ENCODE measurements at places on chromosomes 13 and 19.

DNA sequence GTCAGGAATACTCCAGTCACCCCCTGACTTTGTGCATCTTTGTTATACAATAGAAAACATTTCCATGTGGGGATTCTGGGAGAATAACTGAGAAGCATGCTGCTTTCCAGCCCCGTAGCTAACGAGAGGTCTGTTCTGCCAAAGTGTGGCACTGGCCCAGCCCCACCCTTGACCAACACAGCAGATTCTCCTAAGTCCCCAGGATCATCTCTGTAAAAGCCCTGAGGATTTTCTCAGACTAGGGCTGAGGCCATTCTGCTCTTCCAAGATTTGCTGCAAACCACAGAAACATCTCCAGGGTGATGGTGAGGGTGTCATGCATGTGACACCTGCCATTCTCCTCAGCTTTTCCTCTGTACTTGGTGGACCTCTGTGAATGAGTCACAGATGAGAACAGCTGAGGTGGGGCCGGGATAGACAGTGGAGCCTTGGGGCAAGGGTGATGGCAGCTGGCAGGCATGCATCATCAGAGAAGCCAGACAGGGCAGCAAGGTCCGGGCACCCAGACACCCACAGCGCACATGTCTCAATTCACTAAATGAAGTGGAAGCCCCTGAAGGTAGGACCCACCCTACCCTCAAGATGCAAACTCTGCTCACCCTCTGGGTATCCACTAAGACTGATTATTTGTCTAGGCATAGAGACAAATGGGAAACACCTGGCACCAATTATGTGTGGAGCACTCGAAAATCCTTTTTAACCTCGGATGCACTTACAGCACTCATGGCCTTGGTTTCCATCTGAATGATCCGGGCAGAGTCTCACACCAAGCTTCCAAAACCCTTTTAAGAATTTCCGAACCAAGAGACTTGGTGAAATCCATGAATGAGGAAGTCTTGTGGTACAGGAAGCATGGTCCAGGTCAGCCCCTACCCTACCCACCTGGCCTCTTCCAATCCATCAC is 20.1 kb upstream of the DOCK9 start:
- peak; percentile 33 for DNase-seq

- no peak for DNase-seq
Observed at GRCh38 chr13:49071341-49071937, 95.7 kb downstream of the FNDC3A start.

- DNase-seq, result no peak
Observed at GRCh38 chr19:39913682-39914333, 20.6 kb downstream of the FCGBP start.

- DNase-seq, result no peak
Observed at GRCh38 chr19:42284591-42285341, 15.7 kb downstream of the CIC start.

DNA sequence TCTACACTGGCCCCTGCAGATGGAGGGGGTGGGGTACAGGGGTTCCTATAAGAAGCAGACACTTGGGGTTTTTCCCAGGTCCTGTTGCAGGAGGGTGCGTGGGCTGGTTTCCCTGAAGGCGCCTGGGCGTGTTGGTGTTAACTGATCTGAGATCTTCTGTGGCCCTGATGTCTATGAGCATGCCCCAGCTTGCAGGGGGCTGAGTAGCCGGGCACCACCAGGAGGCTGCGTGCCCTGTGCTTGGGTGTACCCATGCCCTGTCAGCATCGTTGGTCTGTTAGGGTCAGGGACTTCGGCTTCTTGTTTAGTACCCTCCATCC is 45.3 kb downstream of the CAPN12 start:
- no peak for DNase-seq

- DNase-seq, result peak; percentile 9
Observed at GRCh38 chr13:46751811-46752635, 44.9 kb downstream of the ESD start.

DNA sequence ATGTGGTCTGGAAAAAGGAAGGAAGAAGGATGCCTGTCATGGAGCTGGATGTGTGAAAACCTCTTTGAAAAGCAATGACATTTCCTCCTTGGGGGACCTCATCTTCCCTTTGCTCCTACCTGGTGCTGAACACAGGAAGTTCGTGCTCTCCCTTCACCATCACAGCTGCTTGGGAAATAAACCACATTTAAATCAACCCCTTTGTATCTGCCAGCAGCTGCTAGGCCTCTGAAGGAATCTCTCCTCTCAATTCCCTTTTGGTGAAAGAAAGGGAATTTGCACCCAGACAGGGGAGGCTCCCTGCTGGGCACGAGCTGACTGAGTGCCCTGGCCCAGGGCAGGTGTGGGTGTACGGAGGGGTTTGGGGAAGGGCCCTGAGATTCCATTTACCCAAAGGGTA is 437.7 kb downstream of the TSHZ3 start:
- DNase-seq, result no peak

- DNase-seq, result peak; percentile 83
Observed at GRCh38 chr19:2271234-2272103, 10.5 kb downstream of the PEAK3 start.

GRCh38 chr13:40589285-40590109 is 76.9 kb downstream of the FOXO1 start:
- peak; percentile 55 for DNase-seq

GRCh38 chr13:65917731-65918130 is 1312.4 kb downstream of the PCDH9 start:
- peak; percentile 13 for DNase-seq

DNA sequence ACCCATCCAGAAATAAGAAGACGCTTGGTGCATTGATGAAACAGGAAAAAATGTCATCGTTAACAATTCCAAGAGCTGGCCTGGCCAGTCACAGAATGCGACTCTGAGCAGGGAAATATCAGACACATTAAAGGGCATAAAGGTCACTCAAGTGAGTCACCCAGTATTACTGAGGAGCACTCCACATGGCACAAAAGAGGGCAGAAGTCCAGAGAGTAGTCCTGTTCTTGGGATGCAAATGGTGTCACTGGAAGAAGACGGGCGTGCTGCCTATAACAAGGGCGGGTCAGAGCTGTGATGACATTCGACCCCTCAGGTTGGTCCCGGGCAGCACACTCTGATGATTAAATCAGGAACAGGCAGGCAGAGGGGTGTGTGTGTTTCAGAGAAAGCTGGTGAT is 720.3 kb downstream of the UQCRFS1 start:
- DNase-seq, result no peak

DNA sequence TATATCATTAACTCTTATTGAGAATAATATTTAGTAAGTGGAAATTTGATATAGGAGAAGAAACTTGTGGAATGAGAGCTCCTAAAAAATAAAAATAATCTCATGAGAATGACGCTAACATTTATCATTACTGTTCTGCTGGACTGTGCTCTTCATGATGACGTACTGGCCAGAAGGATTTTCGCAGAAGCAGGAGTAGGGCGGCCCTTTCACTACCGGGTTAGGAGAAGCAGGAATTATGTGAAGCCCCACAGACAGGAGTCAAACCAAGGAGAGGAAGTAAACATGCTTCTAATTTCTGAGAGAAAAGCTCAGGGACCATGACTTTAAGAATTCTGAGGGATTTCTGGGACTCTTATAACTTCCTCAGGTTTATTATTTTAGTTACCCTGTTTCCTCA is 195.1 kb downstream of the VWA8 start:
- no peak for DNase-seq

GRCh38 chr19:44212866-44213346 is 574 bp downstream of the ZNF227 start:
- DNase-seq, result peak; percentile 25

GRCh38 chr19:7844951-7845350 is 14.9 kb downstream of the EVI5L start:
- DNase-seq, result no peak

DNA sequence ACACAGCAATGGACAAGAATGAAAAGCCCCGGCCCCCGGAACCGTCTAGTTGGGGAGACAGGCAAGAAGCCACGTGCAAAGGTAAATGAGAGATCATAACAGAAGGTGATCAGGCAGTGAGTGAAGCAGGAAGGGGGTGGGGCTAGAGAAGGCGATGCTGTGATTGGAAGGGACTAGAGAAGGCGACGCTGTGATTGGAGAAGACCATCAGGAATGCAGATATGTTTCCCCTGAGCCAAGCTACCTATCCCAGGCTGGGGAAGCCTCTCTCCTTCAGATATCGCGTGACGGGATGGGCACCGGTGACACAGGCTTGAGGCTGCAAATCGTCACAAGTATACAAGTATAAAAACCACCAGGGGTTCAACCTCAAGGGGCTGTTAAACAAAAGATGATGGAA is 21.8 kb downstream of the DCAF15 start:
- no peak for DNase-seq

DNA sequence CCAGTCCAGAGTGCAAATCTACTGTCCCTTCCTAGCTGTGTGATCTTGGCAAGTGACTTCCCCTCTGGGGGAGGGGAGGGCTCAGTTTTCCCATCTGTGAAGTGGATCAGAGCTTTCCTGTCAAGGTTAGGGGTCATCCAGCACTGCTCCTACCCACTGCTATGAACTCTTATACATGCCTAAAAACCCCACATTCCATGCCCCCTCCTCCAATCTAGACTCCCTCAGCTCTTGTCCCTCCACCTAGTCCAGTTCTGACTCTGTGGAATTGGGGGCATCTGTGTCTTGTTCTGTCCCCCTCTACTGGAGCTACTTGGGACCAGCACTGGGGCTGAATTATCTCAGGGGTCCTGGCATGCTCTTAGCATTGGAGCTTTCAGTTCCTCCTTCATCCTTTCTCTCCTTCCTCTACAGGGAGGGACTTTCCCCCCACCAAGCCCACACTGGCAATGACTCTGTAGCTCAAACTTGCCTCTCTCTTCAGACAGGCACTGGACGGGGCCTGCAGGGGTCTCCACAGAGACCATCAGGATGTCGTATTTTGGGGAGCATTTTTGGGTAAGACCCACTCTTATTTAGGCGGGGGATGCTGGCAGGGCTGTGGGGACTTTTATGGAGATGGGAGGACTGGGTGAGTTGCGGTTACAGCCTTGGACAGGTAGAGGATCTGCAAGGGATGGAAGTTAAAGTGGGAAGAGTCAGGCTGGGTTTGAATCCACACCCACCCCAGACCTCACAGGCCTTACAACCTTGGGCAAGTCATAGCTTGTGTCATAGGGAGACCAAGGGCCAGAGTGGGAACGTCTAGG is 3.6 kb downstream of the FCHO1 start:
- no peak for DNase-seq

DNA sequence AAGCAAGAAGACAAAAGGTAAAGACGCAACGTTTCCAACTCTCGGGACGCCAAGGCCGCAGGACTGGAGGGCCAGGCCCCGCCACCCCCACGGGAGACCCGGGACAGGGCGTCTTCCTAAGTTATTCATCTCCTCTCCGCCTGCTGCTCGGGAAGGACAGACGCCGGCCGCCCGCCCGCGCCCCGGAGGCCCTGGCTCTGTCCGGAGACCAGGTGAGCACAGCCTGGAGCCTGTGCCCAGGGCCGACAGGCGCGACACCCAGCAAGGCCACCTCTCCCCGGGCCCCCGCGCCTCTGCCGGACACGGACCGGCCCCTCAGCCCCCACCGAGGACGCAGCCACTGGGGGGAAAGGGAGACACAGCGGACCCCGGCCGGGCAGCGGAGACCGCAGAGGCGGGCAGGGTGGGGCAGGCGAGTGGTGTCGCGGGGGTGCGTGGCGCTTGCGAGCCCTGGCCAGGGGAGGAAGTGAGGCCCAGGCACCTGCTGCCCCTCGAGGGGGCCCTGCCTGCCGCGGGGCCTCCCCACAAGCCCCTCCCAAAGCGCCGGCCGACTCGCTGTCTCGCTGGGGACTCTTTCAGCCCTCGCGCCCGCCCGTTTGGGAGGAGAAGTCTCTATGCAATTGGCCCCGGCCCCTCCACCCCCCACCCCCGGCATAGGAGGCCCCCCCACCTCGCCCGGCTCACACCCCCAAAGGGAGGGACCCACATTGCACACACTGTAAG is 17.2 kb downstream of the SMIM24 start:
- DNase-seq, result no peak

DNA sequence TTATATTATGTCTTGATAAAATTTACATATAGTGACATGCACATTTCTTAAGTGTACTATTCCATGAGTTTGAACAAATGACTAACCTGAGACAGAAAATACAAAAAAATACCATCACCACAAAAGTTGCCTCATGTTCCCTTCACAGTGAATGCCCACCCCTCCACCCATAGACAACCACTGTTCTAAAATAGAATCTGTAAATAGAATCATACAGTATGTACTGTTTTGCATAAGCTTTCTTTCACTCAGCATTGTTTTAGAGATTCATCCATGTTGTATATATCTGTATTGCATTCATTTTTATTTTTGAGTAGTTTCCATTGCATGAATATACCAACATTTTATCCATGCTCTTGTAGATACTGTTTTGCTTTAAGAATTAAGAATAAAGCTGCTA is 23.3 kb upstream of the RBM26 start:
- no peak for DNase-seq

DNA sequence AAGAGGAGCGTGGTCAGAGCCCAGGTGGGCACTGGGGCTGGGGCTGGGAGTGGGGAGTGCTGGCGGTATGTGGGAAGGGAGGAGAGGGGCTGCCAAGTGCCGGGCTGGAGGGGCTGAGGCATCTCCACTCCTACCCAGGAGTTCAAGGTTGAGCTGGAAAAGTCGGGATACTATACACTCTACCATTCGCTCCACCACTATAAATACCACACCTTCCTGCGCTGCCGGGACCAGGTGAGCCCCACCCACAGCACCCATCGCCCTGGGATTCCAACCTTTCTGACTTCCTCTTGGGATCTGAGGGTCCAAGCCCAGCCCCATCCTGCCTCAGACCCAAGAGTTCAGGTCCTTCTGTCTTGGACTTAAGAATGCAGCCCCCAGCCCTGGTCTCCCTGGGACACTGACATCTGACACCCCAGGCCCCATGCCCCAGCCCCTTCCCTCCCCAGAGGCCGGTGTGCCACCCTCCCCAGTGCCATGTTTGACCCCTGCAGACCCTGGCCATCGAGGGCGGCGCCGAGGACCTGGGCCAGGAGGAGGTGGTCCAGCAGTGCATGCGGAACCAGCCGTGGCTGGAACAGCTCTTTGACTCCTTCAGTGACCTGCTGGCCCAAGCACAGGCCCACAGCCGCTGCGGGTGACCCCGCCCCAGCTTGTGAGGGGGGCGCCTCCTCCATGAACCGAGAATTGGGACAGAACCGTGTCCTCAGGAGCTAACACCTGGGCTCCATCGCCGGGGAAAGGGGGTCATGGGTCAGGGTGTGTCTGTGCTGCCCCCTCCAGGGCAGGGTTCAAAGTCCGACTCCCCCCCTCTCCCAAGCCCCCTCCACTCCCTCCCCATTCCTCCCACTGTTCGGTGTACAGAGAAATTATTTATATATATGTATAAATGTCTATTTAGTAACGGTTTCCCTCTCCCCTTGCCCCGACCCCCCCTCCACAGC is 14.7 kb downstream of the RRAS start:
- DNase-seq, result no peak

DNA sequence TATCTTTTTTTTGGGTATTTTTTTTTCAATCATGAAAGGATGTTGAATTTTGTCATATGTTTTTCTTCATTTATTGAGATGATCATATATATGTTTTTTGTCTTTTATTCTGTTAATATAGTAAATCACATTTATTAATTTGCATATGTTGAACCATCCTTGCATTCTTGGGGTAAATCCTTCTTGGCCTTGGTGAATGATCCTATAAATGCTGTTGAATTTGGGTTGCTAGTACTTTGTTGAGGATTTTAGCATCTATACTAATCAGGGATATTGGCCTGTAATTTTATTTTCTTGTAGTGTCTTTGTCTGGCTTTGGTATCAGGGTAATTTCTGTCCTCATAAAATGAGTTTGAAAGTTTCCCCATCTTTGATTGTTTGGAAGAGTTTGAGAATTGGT is 199.9 kb downstream of the B3GLCT start:
- DNase-seq, result no peak

GRCh38 chr19:31255174-31255799 is 93.9 kb downstream of the TSHZ3 start:
- DNase-seq, result no peak

- no peak for DNase-seq
Observed at GRCh38 chr19:56927294-56927693, 86.8 kb upstream of the PEG3 start.

- DNase-seq, result peak; percentile 75
Observed at GRCh38 chr19:49017666-49018351, 918 bp upstream of the LHB start.
